ENCODE measurements at places on chromosomes 5 and 9.
A peak's percentile ranks its signal among the peaks of the same experiment; 100 is the strongest.

- no peak for DNase-seq
Measured at GRCh38 chr5:135379046-135379654, 19.9 kb downstream of the MACROH2A1 start.

GRCh38 chr5:171762903-171763302 is 22.7 kb upstream of the SMIM23 start:
- DNase-seq: no peak

DNA sequence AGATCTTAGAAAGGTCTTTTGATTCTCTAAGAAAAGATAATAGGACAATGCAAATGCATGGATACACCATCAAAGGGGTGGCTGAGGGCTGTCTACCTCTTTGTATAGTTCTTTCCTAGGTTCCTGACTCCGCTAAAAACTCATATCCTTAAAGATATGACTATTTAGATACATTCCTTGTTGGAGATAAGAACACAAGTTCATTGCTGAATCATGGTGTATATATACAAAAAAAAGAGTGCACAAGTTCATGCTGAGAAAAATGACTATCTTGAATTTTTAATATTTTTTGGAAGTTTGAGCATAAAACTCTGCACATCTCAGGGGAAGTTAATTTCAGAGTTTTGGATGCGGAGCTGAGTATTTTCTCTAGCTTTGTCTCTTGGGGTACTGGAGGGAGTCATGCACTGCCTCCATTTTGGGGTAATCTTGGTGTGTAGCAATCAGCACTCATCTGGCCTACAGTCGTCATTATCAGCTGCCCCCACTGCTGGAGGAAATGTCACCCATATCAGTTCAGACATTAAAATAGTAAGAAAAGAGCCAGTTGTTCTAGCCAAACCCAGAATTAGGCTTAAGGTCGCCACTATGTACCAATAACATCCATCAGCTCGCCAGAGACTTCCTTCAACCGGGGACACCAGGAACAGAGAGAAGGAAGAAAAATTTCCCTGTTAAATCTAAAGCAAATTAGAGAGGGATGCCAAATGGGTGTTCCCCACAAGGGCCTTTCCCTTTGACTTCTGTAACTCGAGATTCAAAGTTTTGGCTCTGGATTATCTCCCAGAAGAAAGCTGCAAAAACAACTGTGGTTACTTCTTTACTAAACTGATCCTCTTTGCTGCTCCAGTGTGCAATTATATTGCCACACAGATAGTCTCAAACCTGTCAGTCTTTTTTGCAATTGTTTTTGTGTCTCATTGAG is 49.0 kb downstream of the PTTG1 start:
- peak; percentile 30 for DNase-seq

GRCh38 chr9:78031444-78031892 is at the start of gene GNAQ:
Gene GNAQ, minus strand, starts transcription at chr9:78031811. Its CDS starts 576 bp downstream, at chr9:78031235.
- DNase-seq: no peak

DNA sequence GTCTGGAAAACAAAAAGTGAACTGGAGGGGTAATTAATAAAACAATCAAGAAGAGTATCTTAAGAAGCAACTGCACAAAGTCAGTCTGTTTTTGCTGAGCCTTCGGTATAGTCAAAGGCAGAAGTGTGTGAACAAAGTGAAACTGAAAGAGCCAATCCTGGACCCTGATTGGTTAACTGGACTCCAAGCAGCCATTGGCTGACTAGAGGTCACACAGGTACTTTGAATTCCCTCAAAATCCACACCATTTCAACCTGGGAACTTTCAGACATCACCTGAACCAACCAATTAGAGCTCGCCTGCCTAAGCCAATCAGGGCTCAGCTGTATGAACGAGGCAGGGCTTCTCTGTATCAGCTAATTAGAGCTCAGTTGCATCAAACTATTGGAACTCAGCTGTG is 286.7 kb downstream of the TLE4 start:
- DNase-seq: no peak

GRCh38 chr5:181044662-181045305 is 4.7 kb downstream of the BTNL9 start:
- no peak for DNase-seq

Data from activated CD4-positive, alpha-beta memory T cell treated with anti-CD3 and anti-CD28 coated beads for 36 hours (primary cell).